RWPE2 (cell line): ENCODE measurements at places on chromosomes 16 and 17.

DNA sequence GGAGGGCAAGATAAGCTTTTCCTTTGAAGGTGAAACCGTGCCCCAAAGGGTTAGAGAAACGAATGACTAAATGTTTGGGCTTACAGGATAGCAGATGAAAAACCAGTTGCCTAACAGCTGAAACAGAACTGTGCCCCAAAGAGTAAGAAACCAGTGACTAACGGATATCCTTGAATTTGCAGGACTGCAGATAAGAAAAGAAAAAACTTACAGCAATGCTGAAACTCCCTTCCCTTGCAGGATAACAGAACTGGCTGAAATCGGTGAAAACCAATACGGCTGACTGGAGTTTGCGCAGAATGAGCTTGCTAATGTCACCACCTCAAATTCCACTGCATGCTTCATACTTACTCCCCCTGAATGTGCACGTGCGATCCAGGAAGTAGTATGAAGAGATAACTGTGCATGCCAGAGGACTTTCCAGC is 175.2 kb upstream of the NLRP1 start:
- DNase-seq = no peak

DNA sequence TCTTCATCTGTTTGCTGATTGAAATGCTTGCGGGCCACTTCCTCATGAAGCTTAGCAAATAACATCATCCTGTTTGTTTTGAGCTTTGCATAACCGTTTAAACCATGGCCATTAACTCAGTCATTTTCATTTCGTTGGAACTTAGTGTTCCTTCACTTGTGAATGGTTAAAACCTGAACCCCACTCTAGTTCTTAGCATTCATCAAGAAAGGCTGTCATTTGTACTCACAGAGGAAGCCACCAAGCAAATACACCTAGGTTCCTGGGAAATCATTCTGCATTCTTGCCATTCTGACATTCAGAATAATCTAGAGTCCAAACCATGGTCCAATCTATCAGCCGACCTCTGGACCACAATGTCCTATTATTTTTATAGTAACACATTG is 8.4 kb upstream of the TAT start:
- no peak for DNase-seq

DNA sequence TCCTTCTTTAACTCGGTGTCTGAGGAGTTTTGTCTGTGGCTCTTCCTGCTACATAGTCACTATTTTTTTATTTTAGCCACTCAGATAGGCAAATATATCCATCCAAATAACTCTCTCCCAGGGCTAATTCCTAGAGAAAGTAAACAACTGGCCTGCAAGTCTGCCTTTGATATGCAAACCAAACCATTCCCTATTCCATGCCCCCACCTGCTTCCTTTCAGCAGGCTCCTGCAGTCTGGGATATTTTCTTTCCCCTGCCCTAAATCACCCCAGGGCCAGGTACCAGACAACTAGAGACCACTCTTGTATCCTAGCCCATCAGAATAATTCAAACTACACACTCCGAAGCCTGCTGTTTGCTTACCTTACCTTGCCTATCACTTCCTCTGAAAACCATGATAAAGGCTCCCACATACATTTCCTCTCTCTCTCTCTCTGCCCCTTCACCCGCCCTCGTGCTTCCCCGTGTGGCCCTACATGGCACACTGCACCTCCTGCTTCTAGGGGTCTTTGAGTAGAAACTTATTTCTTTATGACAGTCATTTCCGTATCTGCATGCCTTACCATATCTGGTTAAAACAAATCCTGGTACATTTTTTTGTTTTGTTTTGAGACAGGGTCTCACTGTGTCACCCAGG is 8.3 kb downstream of the CD300H start:
- DNase-seq = no peak

- no peak for DNase-seq
These were observed 19.9 kb upstream of the MTMR4 start for GRCh38 chr17:58534331-58534730.

DNA sequence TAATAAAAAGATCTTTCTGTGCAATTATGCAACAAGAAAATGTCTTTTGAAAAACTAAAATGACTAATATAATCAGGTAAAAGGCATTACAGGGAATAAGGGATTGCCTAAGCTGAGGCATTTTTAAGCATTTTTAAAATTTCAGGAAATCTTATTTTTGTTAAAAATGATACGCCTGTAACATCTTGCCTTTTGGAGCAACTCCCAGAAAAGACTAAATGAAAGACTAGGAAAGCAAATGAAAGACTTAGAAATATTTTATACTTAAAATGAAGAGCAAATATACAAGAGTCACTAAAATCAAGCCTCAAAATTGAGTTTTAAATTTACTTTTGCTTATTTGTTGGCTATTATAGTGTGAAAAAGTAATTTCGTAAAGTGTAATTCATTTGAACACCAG is 55.8 kb downstream of the DUSP14 start:
- DNase-seq = no peak

DNA sequence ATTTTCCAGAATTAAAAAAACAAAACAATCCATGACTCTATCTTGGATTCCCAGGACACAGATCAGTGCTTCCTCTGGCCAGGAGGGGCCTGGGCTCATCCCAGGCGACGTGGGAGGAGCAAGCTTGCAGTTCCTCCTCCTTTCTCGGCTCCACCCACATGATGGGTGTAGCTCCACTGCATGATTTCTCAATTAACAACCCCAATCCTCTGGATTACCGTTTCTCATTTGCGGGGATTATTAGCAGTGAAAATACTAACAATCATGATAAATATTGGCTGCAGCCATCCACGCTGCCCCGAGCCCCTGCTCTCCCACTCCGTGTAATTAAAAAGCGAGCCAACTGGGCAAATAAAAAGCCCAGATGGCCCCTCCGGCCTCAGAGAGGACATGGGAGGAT is 46.4 kb upstream of the SDK2 start:
- DNase-seq = no peak

GRCh38 chr17:76659928-76660655 is 16.5 kb upstream of the ST6GALNAC1 start:
- no peak for DNase-seq

DNA sequence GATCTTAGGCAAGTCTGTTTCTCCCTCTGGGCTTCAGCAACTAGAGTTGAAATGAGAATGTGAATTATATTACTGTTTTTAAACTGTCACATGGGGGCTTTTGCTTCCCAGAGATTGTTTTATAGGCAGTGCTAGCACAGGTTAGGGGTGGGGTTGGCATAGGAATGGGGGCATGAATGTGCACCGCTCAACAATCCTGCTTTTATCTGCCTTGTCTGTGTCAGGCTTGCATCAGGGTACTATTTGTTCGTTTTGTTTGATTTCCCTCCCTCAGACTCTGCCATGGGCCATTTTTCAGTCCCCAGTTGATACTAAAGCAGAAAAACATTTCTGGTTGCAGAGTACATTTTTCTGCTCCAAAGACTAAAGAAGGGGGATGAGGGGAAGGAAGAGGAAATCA is 34.6 kb upstream of the IRX6 start:
- DNase-seq = no peak
